ENCODE measurements at places on chromosomes 11 and 22.

GRCh38 chr22:25487508-25487907 is 77.0 kb upstream of the GRK3 start:
- DNase-seq, result no peak

DNA sequence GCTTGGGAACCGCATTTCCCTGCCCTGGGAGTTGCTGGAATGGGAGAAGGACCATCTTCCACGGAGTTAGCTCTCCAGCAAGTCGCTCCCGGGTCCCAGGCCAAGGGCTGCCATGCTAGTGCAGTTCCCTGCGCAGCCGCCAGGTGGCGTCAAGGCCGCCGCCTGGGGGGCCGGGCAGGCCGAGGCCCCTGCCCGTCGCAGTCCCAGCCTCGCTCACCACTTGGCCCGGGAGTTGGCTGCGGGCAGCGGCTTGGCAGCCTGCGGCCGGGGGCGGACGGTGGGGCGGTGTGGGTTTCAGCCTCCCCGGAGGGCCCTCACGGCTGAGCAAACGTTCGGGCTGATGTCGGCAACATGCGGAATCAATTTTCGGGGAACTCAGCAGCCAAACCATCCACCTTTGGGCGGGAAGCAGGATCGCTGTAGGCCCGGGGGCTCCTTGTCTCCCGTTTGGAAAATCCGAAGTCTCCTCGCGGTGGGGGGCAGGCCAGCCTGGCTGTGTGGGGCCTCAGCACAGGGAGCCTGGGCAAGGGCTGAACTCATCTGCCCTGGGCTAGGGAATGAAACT is 415.1 kb downstream of the SOX6 start:
- no peak for DNase-seq

- DNase-seq, result no peak
Observed at GRCh38 chr11:77233011-77233410, 68.5 kb downstream of the GDPD4 start.

- no peak for DNase-seq
Observed at GRCh38 chr22:31922534-31922933, 21.8 kb upstream of the YWHAH start.

DNA sequence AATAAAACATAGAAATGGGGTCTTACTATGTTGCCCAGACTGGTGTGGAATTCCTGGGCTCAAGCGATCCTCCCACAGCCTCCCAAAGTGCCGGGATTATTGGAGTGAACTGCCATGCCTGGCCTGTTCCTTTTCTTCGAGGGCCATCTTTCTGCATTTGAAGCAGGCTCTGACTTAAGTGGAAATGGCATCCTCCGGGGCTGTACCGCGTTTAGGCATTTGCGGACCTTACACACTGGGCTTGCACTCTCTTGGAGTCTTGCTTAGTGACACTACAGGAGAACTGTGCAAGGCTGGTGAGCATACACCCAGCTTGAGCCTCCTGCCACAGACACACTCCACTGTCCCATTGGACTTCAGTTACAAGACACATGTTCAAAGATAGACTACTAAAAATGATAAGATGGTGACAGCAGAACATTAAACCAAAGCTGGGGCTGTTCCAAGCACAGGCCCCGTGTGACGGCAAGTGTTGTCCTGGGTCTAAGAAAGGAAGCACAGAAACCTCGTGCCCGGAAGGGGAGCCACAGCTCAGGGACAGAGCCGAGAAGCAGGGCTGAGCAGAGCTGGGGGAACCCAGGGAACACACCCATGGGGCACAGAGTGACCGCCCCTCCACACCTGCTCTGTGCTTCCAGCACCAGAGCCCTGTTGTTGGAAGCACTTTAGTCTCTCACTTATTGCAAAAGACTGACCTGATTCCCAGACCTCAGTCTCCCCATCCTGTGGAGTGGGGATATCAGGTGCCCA is 59.0 kb upstream of the SHANK2 start:
- no peak for DNase-seq

DNA sequence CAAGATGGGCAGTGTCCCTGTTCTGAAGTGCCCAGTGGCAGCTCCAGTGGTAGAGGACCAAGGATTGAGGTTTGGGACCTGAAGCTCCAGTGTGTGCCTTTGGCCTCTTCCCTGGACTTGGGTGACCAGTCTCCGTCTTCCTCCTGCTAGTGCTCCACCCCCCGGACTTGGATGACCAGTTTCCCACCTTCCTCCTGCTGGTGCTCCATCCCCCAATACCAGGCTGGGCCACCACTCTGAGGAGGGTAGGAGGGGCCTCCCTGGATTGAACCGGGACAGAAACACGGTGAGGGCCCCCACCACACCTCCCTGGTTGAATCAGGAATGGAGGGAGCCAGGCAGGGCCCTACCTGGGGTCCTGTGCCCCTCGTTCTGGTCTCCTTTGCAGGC is 10.9 kb upstream of the NEAT1 start:
- no peak for DNase-seq

GRCh38 chr11:72643547-72643946 is 30.7 kb downstream of the PDE2A start:
- DNase-seq, result no peak

- peak; percentile 22 for DNase-seq
Observed at GRCh38 chr22:50576070-50576469, 2.2 kb downstream of the CPT1B start.

Measured in NCI-H2081 (cell line).